Astrocyte of the spinal cord (primary cell): ENCODE measurements at places on chromosomes 7 and 10.

DNA sequence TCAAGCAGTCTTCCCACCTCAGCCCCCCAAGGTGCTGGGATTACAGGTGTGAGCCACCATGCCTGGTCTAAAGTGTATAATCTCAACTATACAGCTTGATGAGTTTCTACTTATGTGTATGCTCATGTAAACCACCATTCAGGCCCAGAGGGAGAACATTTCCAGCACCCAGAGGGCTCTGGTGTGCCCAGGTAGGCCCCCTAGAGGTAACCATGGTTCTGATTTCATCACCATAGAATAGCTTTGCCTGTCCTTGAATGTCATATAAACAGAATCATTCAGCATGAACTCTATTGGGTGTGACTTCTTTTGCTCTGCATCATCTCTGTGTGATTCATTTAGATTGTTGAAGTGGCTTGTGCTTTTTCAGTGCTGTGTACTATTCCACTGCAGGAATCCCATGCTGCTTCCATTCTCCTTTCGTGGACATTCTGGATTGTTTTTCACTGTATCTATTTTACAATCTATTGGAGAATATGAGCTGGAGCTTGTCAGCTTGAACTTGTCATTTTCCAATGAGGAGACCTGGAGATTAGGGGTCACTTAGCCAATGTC, 35.2 kb downstream of the COL26A1 start:
- no peak for DNase-seq

GRCh38 chr10:125840955-125841354, 17.6 kb downstream of the BCCIP start:
- peak; percentile 27 for DNase-seq

DNA sequence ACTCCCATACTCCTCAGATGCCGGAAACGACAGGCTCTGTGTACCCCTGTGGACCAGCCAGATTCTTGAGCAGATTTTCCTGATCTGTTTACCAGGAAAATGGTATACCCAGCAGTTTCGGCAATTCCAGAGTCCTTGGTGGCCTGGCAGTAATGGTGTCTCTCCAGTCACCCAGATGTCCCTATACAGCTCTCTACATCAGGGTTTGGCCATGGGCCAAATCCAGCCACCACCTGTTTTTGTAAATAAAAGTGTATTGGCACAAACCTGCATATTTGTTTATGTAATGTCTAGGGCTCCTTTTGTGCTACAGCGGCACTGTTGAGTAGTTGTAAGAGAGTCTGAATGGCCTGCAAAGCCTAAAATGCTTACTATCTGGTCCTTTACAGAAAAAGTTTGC, 491.3 kb downstream of the RPS24 start:
- DNase-seq = no peak

- DNase-seq = peak; percentile 64
Measured at GRCh38 chr7:47326808-47327207, 255.1 kb downstream of the TNS3 start.

GRCh38 chr10:42475168-42476098, 162.9 kb downstream of the ZNF33B start:
- DNase-seq = no peak

- DNase-seq = no peak
Measured at GRCh38 chr7:73908123-73908611, 47.2 kb downstream of the TMEM270 start.

GRCh38 chr7:130921391-130922180, 187.6 kb upstream of the KLF14 start:
- peak; percentile 95 for DNase-seq

GRCh38 chr7:49855281-49855980, 82.0 kb downstream of the VWC2 start:
- DNase-seq = no peak

- no peak for DNase-seq
Measured at GRCh38 chr10:5553400-5554170, 28.8 kb downstream of the CALML3 start.

DNA sequence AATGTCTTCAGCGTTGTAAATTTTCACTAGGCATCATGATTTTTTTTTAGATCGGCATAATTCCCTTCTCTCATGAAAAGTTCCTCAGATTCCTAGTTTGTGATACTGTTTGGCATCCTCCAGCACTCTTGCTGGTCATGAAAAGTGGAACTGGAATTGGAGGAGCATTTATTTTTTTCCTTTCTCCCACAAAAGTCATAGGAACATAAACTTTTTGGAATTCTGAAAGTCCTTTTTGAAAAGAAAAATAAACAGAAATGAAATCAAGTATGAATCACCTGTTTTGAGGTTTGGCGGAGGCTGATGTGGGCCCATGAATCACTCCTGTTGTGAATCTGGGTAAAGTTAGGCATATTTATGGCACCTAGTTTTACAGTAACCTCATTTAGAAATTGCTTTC, 17.7 kb downstream of the CACNB2 start:
- DNase-seq = peak; percentile 78

GRCh38 chr7:108093341-108093740, 36.8 kb downstream of the LAMB4 start:
- DNase-seq = no peak

DNA sequence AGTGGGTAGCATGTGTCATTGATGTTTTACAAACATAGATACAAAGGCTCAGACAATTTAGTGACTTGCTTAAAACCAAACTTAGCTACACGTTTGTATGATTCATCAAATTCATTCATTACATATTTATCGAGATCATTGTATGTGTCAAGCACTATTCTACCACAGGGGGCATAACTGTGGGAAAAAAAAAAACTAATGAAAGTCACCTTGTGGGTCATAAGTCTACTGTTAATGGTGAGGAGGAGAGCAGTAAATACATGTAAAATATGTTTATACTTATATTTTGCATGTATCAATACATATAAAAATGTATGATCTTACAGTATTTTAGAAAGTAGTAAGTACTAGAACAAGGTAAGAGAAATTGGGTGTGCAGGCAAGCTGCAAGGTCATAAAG, 933.8 kb downstream of the IPMK start:
- no peak for DNase-seq

DNA sequence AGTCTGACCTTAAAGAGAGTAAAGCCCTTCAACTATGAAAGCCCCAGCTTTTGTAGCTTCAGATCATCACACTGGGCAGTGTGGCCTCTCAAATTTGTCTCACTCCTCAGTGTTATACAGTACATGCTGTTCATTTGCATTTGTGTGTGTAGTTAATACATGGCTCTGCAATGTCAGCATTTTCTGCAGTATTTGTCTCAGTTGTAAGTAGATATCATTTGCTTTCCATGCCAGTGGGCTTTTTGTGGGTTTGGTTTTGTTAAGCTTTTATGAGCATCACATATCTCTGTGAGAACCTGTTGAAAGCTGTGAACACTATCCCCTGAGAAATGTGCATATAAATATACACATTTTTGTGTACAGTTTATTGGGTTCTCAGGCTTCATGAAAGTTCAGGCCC, 57.0 kb downstream of the ZNF277 start:
- no peak for DNase-seq

GRCh38 chr10:86770412-86770960, 14.1 kb downstream of the BMPR1A start:
- no peak for DNase-seq

GRCh38 chr7:36265680-36266079, 112.6 kb downstream of the EEPD1 start:
- no peak for DNase-seq
